H1 (cell line): ENCODE measurements at places on chromosomes 3 and 15. TPM values are rescaled to one million over a fixed set of nuclear protein-coding genes. Genes with fewer than 3 reads are reported as not detected.

Gene AGBL1
- not detected in 2 replicates for polyA plus RNA-seq

- H3K27me3 ChIP-seq = peaks cover 12% of the 10 kb centered on the region
- peaks cover 5% of the 10 kb centered on the region for H3K4me1 ChIP-seq
- DNase-seq = no peak
- no peak overlapping the region for H3K27ac ChIP-seq
Observed at GRCh38 chr3:13544293-13544831, 4.6 kb upstream of the FBLN2 start.

- no peak overlapping the region for H3K27ac ChIP-seq
- H3K36me3 ChIP-seq = no peaks in the 10 kb centered on the region
- DNase-seq = peak; percentile 91
Observed at GRCh38 chr3:46078712-46079400, 51.6 kb upstream of the XCR1 start.

GRCh38 chr3:176376531-176376930, 820.8 kb downstream of the TBL1XR1 start:
- H3K36me3 ChIP-seq = no peaks in the 10 kb centered on the region
- no peaks in the 10 kb centered on the region for H3K4me1 ChIP-seq
- H3K4me3 ChIP-seq = no peak overlapping the region
- DNase-seq = no peak

DNA sequence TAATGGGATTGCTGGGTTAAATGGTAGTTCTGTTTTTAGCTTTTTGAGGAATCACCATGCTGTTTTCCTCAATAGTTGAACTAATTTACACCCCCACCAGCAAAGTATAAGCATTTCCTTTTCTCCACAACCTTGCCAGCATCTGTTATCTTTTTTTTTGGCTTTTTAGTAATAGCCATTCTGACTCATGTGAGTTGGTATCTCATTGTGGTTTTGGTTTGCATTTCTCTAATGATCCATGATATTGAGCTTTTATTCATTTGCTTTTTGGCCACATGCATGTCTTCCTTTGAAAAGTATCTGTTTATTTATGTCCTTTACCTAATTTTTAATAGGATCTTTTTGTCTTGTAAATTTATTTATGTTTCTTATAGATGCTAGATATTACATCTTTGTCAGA, 288.2 kb downstream of the EPHA6 start:
- H3K27ac ChIP-seq = no peak overlapping the region
- DNase-seq = no peak
- peaks cover 4% of the 10 kb centered on the region; the same call in 1 of the 2 replicates for H3K4me1 ChIP-seq
- H3K36me3 ChIP-seq = no peaks in the 10 kb centered on the region

GRCh38 chr3:186386883-186387560, 25.0 kb upstream of the DGKG start:
- H3K4me1 ChIP-seq = no peaks in the 10 kb centered on the region
- no peaks in the 10 kb centered on the region for H3K27me3 ChIP-seq
- no peak overlapping the region for H3K4me3 ChIP-seq
- no peaks in the 10 kb centered on the region for H3K36me3 ChIP-seq
- DNase-seq = no peak

DNA sequence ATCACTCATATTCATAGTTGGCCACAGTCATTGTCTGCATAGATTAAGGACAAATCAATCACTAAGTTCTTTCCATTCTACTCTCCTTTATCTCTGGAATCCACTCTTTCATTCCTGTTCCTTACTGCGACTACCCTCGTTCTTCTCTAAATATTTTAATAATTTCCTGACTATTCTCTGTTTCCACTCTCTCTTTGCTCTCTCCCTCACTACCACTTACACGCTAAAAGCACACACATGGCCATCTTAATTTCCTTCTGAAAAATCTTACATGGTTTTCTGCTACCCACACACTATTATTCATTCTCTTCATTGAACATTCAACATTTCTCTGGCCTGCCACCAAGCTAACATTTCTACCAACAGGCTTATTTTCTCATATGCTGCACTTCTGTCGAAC, 279.6 kb upstream of the PLSCR5 start:
- H3K4me1 ChIP-seq = no peaks in the 10 kb centered on the region
- H3K27me3 ChIP-seq = no peaks in the 10 kb centered on the region
- no peak overlapping the region for H3K27ac ChIP-seq

- no peaks in the 10 kb centered on the region for H3K27me3 ChIP-seq
- no peak overlapping the region for H3K27ac ChIP-seq
- H3K36me3 ChIP-seq = no peaks in the 10 kb centered on the region
Observed at GRCh38 chr3:131553495-131554247, 50.9 kb upstream of the MRPL3 start.

DNA sequence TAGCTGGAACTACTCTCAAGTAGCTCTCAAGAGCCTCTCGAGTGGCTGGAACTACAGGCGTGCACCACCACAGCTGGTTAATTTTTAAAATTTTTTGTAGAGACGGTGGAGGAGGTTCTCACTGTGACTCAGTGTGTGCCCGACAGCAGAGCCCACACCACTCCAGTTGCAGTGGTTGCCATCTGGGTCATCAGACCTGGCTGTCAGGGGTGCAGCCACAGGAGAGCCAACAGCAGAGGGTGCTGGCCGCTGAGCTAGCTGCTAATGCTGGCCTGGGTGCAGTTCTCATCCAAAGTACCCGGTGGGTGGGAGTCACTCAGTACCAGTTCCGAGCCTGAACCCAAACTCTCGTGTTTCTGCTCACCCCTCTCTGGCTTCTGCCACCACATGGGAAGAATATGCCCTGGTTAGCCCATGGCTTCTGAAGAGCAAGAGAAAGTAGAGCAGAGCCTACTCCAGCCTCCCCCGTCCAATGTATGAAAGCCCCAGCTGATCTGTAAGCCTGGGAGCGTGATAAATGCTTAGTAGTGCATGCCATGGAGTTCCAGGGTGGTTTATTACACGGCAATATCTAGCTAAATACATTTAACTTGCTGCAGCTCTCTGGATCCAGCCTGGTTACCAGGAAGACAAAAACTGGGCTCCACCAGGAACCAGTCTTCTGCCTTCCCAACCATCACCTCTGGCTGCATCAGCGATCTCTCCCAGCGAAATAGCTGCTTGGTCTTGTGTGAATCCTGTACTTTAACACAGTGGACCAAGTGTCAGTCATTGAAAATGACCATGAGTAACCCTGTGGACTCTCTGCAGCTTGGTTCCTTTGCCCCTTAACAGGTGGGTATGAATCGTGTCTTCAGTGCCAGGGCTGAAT, 17.1 kb downstream of the UMPS start:
- H3K36me3 ChIP-seq = peaks cover 17% of the 10 kb centered on the region; the same call in 1 of the 2 replicates
- no peak for DNase-seq
- no peaks in the 10 kb centered on the region for H3K4me1 ChIP-seq
- H3K27me3 ChIP-seq = no peaks in the 10 kb centered on the region
- no peak overlapping the region for H3K27ac ChIP-seq

GRCh38 chr15:99582508-99582960, 16.8 kb downstream of the MEF2A start:
- no peak for DNase-seq
- no peak overlapping the region for H3K27ac ChIP-seq
- no peak overlapping the region for H3K4me3 ChIP-seq
- H3K27me3 ChIP-seq = no peaks in the 10 kb centered on the region

DNA sequence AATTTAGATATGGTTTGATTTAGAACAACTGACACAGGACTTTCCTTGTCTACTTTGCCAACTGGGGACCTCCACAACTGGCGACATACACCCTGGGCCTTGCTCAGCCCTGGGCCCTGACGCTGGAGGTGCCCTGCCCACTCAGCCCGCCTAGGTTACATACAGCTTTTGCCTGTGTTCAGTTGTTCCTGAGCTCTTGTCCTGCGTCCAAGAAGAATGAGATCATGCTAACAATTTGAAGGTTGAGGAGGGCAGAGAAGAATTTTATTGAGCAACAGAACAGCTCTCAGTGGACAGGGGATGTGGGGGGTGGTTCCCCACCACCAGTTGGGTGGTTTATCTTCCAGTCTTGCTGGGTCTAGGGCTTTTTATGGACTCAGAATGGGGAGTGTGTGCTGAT, 67.9 kb downstream of the IQCH start:
- H3K27ac ChIP-seq = no peak overlapping the region
- no peaks in the 10 kb centered on the region for H3K36me3 ChIP-seq

Gene CHRNB4
- polyA plus RNA-seq = 4.1 and 4.5 TPM in 2 replicates

Gene TP63
- not detected in 2 replicates for polyA plus RNA-seq

DNA sequence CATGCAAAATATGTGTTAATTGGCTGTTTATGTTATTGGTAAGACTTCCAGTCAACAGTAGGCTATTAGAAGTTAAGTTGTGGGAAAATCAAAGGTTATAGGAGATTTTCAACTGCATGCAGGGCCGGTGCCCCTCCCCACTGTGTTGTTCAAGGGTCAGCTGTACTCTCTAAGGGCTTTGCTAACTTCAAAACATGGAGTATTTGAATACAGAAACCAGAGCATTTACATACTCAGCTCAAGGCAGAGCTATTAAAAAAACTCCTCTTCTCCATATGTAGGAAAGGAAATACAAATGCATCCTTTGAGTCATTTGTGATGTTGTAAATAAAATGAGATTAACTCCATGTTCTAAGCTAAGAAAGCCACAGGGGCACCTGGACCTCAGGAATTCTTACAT, 16.8 kb downstream of the IL17RB start:
- no peaks in the 10 kb centered on the region for H3K4me1 ChIP-seq
- H3K27me3 ChIP-seq = no peaks in the 10 kb centered on the region
- no peak overlapping the region for H3K4me3 ChIP-seq
- H3K27ac ChIP-seq = no peak overlapping the region
- DNase-seq = no peak

Gene SLCO2A1
- 2.3 and 4.1 TPM in 2 replicates for polyA plus RNA-seq

GRCh38 chr15:26941489-26941888, 29.5 kb upstream of the GABRG3 start:
- DNase-seq = no peak
- no peaks in the 10 kb centered on the region for H3K27me3 ChIP-seq
- H3K4me3 ChIP-seq = no peak overlapping the region
- no peaks in the 10 kb centered on the region for H3K36me3 ChIP-seq
- H3K4me1 ChIP-seq = no peaks in the 10 kb centered on the region

DNA sequence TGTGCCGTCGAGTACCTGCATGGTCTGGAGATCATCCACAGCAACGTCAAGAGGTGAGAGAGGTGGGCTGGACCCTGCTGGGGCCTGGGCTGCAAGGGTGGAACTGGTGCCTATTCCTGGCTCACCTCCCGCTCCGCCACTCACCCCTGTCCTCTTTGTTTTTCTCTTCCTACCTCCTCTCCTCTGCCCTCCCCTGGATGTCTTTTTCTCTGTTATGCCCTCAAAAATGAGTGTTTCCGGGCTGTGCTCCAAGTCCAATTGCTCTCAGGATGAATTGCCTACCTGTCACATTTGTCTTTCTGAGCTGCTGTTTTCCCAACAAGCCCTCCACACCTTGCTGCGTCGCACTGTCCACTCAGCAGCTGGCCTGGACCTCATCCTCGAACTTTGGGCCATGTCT, 28.5 kb upstream of the TATDN2 start:
- H3K27me3 ChIP-seq = no peaks in the 10 kb centered on the region
- no peaks in the 10 kb centered on the region for H3K36me3 ChIP-seq
- H3K4me3 ChIP-seq = no peak overlapping the region
- peaks cover 2% of the 10 kb centered on the region for H3K4me1 ChIP-seq
- DNase-seq = no peak

- H3K4me1 ChIP-seq = peaks cover 14% of the 10 kb centered on the region
- H3K27me3 ChIP-seq = no peaks in the 10 kb centered on the region
- no peak for DNase-seq
- no peak overlapping the region for H3K4me3 ChIP-seq
- no peak overlapping the region for H3K27ac ChIP-seq
- no peaks in the 10 kb centered on the region for H3K36me3 ChIP-seq
Observed at GRCh38 chr3:34258271-34258998, 460.0 kb downstream of the PDCD6IP start.
